ENCODE measurements at places on chromosomes 2 and 18.

DNA sequence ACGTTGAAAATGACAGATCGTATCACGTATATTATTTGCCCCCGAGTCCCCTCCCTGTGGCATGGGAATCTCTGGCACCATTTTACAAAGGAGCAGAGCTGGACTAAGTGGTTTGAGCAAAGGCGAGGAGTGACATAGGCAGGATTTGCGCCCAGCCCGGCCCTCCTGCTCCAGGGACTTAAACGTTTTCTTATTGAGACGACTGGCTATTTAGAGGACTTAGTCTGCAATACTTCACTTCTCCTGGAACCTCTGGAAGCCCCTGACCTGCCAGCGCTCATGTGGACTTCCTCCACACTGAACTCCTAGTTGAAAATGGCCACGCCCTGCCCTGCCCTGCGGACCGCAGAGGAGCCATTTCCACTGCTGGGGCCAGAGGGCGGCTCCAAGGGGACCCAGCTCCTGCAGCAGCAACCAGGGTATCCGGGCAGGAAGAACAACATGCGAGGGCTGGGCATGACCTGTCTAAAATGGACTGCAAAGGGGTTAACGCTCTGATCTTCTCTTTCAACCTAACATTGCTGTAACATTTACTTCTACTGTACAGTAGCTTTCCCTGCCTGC lies 690.7 kb downstream of the LRP1B start:
- no peak for DNase-seq

DNA sequence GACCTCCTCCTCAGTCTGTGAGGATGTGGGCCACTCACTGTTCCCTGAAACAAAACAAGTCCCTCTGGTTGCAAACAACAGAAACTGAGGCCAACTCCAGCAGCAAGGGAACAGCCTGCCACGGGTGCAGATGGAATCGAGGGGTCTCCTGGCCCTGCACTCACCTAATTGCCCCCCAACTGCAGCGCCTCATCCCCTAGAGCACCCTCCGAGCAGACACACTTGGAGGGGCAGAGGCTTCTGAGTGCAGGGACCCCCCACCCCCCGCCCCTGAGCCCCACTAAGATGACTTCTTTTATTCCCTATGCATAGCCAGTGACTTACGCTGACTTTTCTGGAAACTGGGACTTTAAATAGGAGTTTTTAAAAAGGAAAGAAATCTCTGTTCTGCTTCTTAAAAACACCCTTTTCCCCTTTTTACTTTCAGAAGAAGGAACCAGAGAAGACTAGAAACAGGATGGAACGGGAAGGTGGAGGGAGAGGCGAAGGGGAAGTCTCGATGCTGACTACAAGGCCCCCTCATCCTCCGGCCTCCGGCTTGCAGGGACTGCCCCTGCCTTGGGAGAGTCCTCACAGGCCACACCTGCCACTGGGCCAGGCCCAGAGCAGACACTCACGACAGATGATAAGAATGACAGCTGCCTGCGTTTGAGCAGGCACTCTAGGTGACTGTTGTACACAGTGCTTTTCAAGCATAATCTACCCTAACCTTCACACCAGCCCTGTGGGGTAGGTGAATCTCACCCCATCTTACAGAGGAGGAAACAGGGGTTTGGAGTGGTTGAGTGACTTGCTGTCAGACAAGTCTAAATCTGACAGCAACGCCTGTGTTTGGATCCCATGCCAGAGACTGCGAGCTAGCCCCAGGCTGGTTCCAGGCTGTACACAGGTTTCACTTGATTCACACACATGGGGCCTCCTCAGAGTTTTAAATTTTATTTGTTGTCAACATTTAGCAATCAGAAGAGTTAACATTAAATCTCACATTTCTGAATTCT lies 28.2 kb upstream of the BIN1 start:
- no peak for DNase-seq

GRCh38 chr2:121545257-121545656 lies 14.6 kb downstream of the RNU4ATAC start:
- DNase-seq: no peak

DNA sequence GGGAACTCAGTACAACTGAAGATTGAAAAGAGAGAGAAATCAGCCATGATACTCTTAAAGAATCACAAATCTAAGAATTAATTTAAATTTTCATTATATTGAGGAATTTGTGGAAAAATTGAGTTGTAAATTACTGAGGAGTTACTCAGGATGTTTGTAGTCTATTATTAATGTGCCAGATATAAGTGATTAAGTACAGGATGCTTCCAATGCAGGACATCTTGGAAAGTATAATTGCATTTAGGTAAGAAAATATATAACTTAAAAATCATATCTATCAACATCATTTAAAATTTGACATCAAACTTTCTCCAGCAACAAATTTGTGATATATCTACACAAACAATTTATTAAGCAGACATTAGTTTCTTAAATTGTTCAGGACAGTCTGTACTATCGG lies 1.3 kb downstream of the CALCRL start:
- DNase-seq: no peak

DNA sequence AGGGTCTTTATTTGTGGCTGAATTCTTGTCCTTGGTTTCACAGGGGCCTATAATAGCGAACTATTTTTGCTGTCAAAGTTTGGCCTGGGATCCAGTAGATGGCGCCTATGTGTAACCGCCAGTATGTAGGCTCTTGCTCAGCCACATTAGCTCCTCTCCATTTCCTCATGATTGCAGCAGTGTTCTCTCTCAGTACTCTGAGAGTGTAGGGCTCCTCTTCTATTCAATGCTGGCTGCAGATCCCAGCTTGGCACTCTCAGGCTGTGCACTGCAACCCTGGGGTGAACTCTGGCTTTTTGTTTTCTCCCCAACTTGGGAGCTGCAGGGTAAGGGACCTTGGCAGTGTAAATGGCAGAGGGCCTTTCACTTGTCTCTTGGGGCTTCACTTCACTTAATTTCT lies 344.6 kb upstream of the CHAC2 start:
- no peak for DNase-seq

DNA sequence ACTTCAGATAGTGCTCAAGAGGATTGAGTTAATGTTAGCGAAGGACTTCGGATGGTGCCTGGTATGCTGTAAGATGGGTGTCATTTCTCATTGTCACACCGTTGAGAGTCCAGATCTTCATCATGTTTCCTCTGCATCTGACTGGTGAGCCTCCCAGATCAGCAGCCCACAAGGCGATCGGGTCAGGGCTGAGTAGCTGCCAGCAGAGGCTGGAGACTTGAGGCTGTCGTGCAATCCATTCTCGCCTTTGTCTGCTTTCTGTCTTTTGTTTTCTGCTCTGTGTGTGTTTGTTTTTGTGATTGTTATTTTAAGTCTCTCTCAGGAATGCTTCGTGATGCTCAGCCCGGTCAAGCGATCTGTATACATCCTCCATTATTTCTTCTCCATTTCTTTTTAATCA lies 95.8 kb downstream of the TGOLN2 start:
- no peak for DNase-seq

- DNase-seq: no peak
These were observed 17.9 kb downstream of the RAB12 start for GRCh38 chr18:8627107-8627472.

DNA sequence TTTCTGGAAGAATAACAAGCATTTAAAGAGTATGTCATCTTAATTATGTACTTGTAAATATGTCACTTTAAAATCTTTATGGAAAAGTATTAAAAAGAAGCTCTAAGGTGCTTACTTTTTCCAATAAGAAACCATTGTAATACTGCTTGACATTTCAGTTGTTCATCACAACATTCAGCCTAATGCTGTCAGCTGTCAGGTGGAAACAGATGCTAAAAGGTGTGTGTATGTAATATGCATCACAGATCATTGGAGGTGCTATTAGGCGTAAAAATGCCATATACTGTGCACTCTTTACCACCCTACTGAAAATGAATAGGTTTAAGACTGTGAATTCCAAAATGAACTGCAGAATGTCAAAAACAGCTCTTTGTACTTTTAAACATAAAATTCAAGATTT lies 40.3 kb downstream of the METTL8 start:
- no peak for DNase-seq

- no peak for DNase-seq
These were observed 27.6 kb upstream of the UBE2F start for GRCh38 chr2:237939251-237939650.

- DNase-seq: no peak
These were observed 50.3 kb upstream of the GLI2 start for GRCh38 chr2:120685066-120685973.

DNA sequence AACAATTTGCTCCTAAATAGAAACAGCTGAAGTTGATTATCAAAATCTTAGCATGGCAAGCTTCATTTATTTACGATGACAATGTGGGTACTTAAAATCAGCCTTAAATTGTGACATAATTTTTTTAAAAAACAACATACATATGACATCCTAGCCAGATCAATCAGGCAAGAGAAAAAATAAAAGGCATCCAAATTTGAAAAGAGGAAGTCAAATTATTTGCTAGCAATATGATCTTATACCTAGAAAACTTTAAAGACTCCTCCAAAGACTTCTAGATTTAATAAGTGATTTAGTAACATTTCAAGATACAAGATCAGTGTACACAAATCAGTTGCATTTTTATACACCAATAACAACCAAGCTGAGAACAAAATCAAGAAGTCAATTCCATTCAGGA lies 14.3 kb upstream of the PPP3R1 start:
- no peak for DNase-seq

- DNase-seq: no peak
These were observed 13.7 kb upstream of the FOSL2 start for GRCh38 chr2:28378679-28379584.

DNA sequence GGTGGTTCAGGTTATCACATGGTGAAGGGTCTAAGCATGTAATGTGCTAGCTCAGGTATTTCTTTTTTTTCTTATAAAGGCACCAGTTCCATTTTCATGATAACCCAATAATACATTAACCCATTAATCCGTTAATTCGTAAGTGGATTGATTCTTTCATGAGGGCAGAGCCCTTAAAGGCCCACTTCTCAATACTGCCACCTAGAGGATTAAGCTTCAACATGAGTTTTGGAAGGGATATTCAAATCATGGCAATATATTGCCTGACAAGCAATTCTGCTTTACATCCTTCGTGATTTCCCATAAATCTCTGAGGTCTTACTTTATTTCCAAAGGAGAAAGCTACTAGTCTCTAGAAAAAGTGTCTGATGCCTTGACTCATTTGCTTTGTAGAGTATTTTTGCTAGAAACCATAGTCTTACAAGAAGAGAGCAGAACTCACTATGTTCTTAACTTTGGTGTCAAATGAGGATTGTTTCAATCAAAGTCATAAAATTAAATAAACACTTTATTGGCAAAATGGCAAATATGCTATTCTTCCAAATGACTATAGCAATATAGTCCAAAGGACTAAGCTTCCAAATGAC lies 271.3 kb downstream of the KCNS3 start:
- DNase-seq: no peak

- no peak for DNase-seq
These were observed 17.3 kb upstream of the PDE1A start for GRCh38 chr2:182444170-182444569.

DNA sequence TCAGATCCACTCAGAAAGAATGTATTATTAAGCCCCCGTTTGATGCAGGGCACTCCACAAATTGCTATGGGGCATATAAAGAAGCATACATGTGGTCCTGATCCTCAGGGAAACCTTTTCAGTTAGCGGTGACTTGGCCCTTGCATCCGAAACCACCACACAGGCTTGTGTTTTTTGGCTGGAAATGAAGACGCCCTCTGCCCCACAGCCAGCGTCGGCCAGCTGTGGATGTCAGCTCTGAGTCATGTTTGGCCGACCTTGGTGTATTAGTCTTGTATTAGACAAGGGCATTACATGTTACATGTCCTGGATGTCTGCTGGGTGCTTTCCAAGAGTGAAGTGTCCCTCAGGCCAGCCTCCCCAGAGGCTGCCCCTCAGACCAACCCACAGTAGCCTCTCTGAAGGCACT lies 107.6 kb upstream of the MAP3K20 start:
- DNase-seq: peak; percentile 46

GRCh38 chr2:240933048-240933965 lies 27.2 kb downstream of the CROCC2 start:
- no peak for DNase-seq

DNA sequence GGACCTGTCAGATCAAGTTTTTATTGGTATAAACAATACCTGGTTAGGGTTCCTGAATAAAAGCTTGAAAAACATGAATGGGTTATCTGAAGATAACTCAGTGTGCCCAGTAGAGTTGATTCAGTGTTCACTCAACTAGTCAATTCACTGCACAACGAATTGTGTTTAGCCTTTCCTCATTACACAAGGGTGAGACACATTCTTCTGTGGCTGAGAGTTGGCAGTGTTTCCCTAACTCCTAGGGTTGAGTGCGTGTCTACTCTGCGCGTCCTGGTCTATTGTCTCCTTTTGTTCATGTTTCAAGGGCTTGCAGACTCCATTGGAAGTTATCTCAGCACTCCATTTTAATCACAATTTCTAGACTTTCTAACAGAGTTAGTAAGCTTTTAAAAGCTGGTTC lies 32.8 kb upstream of the TMEM178A start:
- no peak for DNase-seq

- no peak for DNase-seq
These were observed 46.9 kb downstream of the TTC32 start for GRCh38 chr2:19854596-19855541.

GRCh38 chr2:111049792-111050640 lies 70.7 kb upstream of the BCL2L11 start:
- DNase-seq: no peak

- no peak for DNase-seq
These were observed 73.9 kb downstream of the NEDD4L start for GRCh38 chr18:58117786-58118403.

- no peak for DNase-seq
These were observed 6.5 kb upstream of the YWHAQ start for GRCh38 chr2:9637330-9637729.

GRCh38 chr18:62717169-62717924 lies 2.0 kb downstream of the PHLPP1 start:
- DNase-seq: no peak

- no peak for DNase-seq
These were observed 199.7 kb upstream of the RAB6C start for GRCh38 chr2:129779783-129780182.

DNA sequence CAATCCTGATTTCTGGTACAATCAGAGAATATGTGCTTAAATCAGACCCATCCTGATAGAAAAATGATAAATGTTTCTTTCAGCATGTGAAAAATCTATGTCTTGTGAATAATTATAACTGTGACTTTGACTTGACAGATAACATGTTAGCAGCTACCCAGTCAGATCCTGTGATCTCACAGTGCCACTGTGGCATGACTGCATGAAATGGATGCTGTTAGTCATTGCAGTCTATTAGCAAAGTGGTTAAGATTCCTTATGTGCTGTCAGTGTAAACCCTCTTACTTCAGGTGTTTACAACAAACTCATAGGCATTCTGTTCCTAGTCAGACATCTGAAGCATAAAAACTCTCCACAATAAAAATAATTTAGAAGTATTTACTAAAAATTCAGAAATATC lies 244.6 kb upstream of the RND3 start:
- DNase-seq: no peak
